8988T (cell line): ENCODE measurements at places on chromosomes 12 and 14.

GRCh38 chr12:112446008-112446725, 27.4 kb downstream of the PTPN11 start:
- no peak for DNase-seq

- no peak for DNase-seq
These were observed 1176.1 kb downstream of the LRFN5 start for GRCh38 chr14:42782754-42783153.

DNA sequence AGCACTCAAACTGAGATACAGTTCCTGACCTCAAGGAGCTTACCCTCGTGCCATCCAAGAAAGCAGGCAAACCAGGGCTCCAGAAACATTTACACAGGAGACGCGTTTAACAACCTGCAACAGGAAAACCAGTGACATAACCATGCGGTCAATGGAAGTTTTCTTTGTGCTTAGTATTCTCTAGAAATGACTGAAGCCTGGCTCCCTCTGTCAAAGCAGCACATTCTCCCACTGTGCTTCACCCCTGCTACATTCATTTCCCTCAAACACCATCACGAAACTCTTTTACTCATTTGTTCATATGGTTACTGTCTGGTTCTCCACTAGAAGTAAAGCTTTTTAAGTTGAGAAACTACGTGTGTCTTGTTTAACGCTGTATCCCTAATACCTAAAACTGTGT, 161.3 kb upstream of the CCND2 start:
- no peak for DNase-seq

DNA sequence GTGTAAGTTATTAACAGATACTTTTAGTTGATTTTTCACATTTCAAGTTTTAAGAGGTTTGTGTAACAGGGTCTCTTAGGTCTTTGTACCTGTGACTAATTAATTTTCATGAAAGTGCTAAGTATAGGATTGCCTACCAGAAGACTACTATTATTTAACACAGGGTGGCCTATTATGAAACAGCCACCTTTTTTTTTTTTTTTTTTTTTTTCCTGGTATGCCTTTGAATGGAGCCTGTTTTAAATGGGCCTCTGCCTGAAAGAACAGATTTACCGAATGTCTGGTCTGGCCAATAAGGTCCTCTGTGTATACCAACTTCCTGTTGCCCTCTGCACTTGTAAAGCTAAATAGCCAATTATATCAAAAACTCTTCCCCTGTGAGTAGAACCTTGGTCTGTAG, 62.5 kb downstream of the SLC38A6 start:
- DNase-seq: no peak
